ENCODE measurements at places on chromosomes 2 and 18.

DNA sequence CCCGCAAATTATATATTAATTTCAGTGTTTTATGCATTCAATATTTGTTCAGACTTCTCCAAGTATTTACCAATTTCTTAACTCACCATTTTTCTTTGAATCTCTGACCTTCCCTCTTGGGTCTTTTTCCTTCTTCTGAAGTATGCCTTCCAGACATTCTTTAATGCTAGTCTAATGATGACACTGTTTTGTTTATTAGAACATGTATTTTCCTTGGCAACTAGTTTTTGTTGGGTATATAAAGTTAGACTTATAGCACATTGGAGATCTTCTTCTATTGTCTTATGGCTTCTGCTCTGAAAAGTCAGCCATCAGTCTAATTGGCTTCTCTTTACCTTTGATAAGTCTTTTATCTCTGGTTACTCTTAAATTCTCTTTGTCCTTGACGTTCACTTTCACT lies 423.2 kb upstream of the NRP2 start:
- DNase-seq, result no peak

DNA sequence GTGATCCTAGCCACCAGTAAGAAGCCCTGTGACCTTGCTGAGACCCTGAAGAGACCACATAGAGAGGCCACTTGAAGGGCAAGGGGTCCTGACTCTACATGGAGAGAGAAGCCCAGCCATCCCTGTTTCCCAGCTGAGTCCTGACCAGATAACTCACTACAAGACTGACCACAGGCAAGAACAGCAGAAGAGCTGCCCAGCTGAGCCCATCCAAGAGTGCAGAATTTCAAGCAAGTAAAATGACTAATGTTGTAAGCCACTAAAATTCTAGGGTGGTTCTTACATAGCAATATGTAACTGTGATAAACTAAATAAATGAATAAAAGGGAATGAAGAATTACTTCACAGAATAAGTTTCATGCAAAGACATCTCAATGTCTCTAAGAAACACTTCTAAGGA lies 58.4 kb upstream of the WIPF1 start:
- DNase-seq, result no peak

DNA sequence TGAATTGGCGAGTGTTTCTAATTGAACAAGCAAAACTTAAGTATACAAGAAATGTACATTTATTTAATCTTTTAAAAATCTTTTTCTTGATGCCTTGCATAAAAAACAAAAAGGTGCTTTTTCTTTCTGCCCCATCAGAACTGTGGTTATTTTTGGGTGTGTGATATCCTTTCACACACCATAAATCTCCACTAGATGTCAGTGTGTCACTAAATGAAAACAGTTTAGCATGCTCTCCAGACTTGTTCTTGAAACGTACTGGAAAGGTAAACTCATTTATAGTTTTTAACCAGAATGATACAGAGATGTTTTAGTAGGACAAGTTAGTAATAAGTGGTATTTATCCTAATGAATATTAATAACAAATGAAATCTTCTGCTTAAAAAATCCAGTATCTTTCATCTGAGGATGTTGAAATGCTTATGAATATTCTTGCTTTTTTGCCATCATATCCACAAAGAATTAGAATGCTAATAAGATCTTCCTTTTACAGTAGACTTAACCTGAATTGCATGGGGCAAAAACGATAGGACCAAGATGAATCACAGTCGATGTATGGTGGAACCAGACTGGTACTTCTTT lies 96.8 kb downstream of the UBE2E3 start:
- DNase-seq, result no peak

- no peak for DNase-seq
Observed at GRCh38 chr2:149544692-149545091, 42.9 kb downstream of the MMADHC start.

DNA sequence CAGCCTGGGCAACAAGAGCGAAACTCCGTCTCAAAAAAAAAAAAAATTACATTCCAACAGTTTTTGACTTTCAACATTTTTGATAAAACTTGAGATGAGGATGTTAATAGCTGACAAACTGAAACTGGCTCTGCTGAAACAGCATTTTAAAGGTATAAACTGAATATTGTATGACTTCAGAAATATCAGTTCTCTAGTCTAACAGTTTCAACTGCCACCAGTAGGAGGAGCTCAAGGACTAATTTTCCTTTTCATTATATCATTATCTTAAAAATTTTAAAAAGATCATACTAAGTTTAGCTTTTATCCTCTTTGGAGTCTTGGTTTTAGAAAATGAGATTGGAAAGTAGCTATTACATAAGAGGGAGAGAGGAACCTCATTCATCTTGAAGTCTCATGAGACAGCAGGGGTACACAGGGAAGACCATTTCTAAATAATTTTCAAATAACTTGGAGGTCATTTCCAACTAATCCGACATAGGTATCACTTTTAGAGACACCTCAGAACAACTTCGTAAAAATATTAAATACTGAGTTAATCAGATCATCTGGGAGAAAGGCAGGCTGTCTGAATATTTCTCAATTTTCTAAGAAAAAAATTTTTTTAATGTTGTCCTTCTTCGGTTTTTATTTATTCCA lies 37.6 kb upstream of the MCM6 start:
- DNase-seq, result no peak

DNA sequence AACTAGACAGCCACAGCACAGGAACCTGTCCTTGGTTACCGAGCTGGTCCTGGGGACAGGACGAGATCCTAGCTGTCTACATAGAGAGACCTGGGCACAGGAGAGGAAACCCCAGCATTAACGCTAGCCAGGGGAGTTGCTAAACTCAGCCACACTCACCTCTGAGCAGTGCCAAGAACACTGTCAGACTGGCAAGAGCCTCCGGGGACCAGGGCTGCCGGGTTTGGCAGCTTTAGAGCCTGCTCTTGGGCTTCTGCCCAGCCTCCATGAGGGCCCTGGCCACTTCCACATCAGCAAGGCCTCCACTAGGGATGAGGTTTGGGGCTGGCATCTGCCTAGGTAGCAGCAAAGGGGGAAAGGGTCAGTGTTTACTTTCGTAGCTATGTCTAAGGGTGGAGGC lies 6.7 kb downstream of the TMBIM1 start:
- DNase-seq, result no peak

- DNase-seq, result no peak
Observed at GRCh38 chr2:217791551-217791950, 211.2 kb downstream of the TNS1 start.

DNA sequence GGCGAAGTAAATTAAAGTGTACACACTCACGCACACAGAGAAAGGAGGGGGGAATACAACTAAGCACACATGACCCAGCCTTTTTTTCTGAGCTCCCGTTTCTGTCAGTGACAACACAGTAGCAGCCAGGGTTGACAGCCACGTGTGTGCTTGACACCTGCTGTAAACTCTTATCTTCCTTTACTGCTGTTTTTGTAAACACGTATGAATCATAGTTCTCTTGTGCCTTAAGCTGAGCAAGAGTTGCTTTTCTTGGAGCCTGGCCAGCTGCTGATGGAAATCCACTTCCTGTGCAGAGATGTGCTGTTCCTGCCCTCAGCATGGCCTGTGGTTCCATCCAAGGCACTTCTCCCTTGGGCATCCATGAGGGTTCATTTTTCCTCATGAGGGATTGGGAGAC lies 561.9 kb downstream of the GALR1 start:
- DNase-seq, result no peak

DNA sequence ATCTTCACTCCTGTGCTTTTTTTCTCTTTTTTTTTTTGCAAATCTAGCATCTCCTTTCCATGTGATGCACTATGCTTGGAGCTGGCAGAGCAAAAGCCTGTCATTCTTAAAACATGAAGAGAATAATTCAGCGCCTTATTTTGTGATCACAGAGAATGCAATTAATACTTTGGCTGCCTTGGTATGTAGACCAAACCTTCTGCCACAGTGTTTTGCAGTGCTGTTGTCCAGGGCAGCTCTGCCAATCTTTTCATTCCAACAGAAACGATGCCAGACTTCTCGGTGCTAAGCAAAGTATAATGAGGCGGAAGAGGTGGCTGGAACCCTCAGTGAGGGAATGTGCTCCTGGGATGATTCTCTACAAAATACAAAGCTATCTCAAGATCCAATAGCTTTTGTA lies 25.6 kb downstream of the BCL2 start:
- DNase-seq, result no peak

- DNase-seq, result peak; percentile 84
Observed at GRCh38 chr2:177552422-177553175, 160.0 kb downstream of the AGPS start.

DNA sequence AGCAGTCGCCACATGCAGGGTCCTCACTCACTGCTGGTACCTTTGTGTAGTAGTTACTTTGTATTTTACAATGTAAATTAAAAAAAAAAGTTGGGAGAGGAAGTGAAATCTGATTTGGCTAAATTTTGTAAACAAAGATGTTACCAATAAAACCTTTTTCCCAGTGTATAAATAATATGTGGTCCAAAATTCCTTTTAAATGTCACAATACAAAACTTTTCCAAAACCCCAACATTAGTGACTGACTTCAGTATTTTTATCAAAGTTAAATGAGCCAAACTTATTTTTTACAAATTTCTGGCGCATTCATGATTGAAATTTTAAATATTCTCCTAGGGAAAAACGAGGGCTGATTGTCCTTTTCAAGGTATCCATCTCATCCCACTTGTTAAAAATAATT lies 239.9 kb downstream of the AGAP1 start:
- DNase-seq, result no peak

DNA sequence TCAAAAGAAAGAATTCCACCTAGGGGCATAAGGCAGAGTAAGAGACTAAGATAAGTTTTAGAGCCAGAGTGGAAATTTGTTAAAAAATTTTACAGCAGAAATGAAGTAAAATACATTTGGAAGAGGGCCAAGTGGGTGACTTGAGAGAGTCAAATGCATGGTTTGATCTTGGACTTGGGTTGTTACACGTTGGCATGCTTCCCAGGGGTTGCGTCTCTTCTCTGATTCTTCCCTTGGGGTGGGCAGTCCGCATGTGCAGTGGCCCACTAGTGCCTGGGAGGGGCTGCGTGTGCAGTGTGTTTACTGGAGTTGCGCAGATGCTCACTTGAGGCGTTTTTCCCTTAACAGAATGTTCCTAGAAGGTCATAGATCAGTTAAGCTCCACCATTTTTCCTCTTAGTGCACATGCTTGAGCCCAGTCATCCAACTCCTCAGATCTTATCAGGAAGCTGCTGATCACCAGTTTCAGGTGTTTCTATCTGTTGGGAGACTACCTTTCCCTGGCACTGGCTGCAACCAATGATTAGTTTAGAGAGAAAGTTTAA lies 13.1 kb downstream of the SEH1L start:
- DNase-seq, result no peak

DNA sequence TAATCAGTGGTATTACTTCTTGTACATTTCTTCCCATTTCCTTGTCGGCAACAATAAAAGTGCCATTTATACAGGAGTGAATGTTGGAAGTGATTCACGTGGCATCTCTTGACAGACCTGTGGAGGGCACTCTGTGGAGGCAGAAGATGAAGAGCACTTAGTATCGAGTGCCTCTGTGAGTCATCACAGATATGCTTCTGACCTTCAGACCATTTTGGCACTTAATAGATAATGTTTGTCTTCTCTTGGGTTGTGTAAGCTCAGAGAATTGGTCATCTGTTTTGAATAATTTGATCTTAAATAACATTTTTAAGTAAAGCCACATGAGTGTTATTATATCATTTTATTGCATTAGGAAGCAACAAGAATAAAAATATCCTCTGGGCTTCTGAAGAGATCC lies 305.5 kb downstream of the PTPRM start:
- DNase-seq, result no peak

DNA sequence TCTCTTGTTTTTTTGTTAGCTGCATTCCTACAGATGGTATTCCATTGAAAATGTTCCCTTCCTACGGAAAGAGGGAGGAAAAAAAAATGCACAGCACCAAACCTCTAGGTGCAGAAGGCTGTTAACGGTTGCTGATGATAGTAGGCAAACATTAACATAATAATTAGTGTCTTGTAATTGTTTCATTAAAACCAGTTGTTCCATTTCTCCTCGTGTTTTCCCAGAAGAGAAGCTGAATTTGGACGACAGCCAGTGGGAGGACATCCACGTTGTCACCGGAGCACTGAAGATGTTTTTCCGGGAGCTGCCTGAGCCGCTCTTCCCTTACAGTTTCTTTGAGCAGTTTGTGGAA lies 494.7 kb downstream of the ARHGAP15 start:
- DNase-seq, result no peak

Data from glutamatergic neuron (in vitro differentiated cells).